ENCODE measurements at places on chromosomes 5 and 9.

- DNase-seq: no peak
Observed at GRCh38 chr5:115428676-115429075, 115.9 kb downstream of the FEM1C start.

- no peak for DNase-seq
Observed at GRCh38 chr5:68562308-68562707, 346.8 kb downstream of the PIK3R1 start.

DNA sequence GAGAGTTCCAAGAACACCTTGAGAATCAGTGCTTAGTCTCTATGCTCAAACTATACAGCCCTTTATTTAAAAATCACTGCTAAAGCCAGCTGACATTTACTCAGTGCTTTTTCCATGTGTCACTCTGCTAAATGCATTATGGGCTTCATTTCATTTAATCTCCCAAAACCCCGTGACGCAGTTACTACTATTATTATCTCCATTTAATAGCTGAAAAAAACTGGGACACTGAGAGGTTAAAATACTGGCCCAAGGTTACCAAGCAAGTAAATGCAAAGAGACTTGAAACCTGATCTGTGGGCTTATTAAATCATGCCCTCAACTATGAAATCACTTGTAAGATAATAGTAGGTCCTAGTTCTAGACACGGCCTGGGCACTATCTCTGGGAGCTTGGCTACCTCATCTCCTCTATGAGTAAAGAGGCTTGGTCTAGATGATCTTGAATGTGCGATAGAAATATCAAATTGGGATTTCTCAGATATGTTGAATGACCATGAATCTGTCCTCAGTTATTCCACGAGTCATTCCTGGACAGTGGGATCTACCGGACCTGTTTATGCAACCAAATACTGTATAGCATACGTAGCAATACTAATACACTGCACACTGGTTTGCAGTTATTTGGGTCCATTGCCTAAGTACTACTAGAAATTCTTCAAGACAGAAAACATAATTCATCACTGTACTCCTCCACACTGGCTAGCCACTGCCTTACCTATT is 32.3 kb downstream of the MARCHF11 start:
- no peak for DNase-seq

- DNase-seq: no peak
Observed at GRCh38 chr5:79436821-79437220, 77.1 kb downstream of the HOMER1 start.
